NCI-H2171 (cell line): ENCODE measurements at places on chromosomes 3 and 15.

- DNase-seq, result no peak
These were observed 76.1 kb upstream of the THBS1 start for GRCh38 chr15:39504808-39505207.

DNA sequence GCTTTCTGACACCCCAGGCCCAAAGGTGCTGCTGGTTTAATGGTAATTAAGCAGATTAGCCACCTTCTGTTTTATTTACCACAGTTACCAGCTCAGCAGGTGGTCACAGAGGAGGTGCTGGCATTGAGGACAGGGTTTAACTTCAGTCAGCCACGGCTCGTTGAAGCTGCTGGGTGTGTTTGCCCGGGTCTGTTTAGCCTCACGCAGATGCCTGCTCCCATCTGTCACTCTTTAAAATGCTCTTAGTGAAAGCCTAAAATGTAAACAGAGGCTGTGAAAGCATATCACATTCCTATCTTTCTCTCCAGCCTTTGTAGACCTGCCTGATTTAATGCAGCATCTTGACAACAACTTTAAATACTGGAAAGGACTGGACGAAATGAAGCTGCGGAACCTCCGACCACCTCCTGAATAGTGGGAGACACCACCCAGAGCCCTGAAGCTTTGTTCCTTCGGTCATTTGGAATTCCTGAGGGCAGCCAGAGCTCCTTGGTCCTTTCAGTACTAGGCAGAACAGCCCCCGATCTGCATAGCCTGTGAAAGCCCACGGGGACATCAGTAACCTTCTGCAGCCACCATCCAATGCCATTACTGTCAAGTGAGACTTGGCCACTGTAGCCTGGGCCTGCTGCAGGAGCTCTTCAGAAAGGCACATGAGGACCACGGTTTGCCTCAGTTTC lies 156.0 kb downstream of the PDE8A start:
- peak; percentile 96 for DNase-seq

DNA sequence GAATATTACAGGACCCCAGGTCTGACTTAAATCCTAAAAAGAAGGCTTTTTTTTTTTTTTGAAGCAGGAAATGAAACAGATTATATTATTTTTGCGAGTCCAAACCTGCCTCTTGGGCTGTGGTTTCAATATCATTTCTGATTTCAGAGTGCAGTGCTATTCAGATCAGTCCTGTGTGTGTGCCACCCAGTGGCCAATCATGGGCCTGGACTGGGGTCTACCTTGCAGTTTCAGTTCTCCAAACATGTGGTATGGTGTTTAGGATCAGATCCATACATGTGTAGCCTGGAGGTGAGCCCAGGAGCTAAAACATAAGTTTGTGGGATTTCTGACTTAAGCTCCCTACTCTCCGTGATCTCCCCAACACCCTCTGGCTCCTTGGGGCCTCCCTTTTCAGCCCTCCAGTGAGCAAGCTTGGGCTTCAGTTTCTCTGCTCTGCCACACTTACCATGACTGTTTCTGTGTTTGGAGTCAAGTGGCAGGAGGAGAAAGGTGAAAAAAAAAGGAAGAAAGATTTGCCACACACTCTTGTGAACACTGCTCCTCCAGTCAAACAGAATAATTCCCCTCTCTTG lies 12.1 kb upstream of the THSD4 start:
- no peak for DNase-seq

DNA sequence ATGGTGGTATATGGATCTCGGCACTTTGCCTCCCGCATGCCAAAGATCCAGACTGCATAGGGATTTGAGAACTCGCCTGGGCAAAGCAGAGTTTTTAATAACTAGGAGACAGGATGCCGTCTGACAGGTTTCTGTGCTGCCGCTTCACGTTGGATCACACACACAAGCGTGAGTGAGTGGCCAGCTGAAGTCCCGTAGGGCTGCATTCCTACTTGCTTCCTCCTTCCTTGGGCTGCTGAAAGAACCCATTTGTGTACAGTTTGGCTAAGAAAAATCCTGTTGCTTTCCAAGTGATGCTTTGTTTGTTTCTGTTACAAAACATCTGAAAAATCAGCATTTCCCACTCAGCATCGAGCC lies 604.3 kb upstream of the CFAP20DC start:
- no peak for DNase-seq

GRCh38 chr3:127213381-127213918 lies 20.5 kb downstream of the PRR23E start:
- no peak for DNase-seq

- no peak for DNase-seq
These were observed 124.5 kb upstream of the ATP10A start for GRCh38 chr15:25987638-25988037.

DNA sequence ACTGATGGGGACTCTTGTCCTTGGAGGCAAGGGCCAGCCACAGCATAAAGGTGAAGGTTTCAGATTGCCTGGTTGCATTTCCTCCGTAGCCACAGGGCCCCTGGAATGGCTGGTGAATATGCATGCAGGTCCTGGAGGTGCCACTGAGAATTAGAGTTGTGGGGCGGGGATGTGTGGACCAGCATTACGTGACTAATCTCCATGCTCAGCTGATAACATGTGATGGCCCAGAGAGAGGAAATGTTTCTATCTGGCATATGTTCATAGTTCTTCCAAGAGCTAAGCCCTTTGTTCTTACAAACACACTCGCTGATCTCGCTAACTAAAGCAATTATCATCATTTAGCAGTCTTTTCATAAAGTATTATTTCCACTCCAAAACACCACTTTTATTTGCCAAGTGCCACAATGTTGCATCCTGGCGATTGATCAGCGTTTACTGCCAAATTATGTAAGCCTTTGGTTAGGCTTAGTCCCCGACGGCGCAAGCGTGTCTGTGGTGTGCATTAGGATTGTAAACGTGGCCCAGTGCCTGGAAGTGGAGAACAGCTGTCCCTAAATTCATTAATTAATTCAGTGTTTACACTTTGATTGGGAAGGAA lies 55.9 kb downstream of the CGNL1 start:
- no peak for DNase-seq

- no peak for DNase-seq
These were observed 7.1 kb downstream of the CELSR3 start for GRCh38 chr3:48655606-48656005.

GRCh38 chr3:37770336-37770735 lies 91.3 kb upstream of the CTDSPL start:
- DNase-seq, result no peak

DNA sequence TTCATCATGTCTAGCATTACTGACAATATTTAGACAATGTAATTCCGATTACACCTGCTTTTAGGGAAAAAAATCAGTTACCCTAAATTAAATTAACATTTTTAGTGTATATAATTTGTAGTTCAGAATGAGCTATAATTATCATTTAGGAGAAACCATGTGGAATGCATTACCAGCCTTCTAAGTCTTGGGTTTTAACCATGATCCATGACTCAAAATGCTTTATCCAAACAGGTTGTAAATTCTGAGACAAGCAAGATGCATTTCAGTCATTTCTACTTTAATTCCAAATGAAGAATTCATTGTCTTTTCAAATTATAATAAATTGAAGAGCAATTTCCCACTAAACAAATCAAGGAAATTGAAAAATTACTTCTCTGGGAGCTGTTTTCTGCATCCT lies 243.7 kb upstream of the LRIG1 start:
- DNase-seq, result no peak

DNA sequence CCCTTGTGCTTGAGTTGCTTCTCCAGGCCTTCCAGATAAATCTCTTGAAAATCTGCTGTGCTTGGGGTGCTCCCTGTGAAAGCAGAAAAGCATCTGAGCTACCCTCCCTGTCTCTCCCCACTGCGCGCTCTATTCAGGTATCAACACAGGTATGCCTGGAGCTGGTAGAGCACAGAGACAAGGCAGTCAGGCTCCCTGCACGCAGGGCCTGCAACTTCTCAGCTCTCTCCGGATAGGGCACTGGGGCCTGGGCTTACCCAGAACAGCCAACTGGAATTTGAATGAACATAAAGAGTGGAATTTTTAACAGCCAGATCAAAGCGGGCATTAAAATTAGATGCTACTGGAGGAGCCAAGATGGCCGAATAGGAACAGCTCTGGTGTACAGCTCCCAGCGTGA lies 183.6 kb downstream of the XXYLT1 start:
- DNase-seq, result no peak

DNA sequence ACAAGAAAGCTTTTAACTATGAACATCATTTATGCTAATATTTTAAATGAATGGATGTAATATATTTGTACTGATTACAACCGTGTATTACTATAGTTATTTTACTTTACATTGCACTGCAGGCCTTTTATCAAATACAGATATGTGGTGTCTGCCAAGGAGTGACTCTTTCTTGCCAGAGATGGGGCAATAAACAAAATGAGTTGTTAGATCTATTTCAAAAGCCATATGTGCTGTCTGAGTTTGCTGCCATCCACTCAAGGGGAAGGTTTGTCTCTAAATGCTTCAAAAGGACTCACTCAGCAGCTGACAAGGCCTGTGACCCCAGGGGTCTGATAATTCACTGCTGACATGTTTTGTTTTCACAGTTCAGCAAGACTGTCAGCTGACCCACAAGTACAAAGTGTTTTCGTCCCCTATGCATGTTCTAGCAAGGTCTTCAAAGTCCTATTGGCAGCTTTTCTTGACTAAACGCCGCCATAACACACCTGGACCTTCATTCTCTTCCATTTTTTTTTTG lies 41.3 kb upstream of the ZBED2 start:
- DNase-seq, result no peak

DNA sequence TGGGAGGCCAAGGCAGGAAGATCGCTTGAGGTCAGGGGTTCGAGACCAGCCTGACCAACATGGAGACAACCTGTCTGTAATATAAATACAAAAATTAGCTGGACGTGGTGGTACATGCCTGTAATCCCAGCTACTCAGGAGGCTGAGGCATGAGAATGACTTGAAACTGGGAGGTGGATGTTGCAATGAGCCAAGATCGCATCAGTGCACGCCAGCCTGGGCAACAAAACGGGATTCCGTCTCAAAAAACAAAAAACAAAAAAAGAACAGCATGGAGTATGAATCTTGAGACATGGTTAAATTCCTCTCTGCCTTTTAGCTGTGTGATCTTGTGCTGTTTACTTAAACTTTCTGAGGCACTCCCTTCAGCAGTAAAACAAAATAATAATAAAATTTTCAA lies 244.9 kb downstream of the FGF12 start:
- DNase-seq, result no peak

- DNase-seq, result no peak
These were observed 212.6 kb upstream of the ATP10A start for GRCh38 chr15:26075770-26076169.

DNA sequence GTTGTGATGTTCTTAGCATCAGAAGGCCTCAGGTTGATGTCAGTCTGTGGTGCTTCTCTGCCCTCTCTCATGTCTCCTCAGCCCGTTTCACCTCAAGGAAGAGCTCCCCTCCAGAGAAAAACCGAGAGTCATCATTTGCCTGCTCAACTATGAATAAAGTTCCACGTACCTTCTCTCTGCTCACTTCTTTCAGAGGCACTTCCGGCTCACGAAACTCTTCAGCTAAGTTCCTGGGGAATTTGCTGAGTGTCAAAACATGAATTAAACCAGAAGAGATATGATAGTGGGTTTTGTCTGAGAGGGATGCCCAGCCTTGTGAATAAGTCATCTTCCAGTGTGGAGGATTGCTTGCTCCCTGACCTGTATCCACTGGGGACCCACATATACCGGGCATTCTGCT lies 37.7 kb downstream of the CCR4 start:
- no peak for DNase-seq

DNA sequence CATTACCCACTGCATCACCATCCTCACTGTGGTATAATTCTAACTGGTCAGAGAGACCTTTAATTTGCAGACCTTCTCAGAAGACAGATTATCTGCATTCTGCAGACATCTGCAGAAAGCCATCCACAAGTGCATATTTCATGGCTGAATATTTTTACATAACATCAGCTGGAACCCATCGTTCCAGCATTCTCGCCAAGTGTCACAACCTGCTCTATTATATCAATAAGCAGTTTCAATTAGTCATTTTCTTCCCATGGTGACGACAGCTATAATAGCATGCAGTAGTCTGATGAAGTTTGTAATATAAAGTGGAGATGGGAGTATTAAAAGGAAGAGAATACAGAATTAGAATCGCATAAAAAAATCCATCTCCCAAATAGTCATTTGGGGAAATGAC lies 334.7 kb downstream of the FHIT start:
- DNase-seq, result no peak

- DNase-seq, result peak; percentile 16
These were observed 28.5 kb upstream of the CMSS1 start for GRCh38 chr3:99789011-99789721.

- no peak for DNase-seq
These were observed 41.4 kb downstream of the SUMF1 start for GRCh38 chr3:4425707-4426106.

- no peak for DNase-seq
These were observed 11.0 kb downstream of the KAT2B start for GRCh38 chr3:20051123-20051806.

GRCh38 chr3:95177096-95177495 lies 1114.2 kb downstream of the NSUN3 start:
- no peak for DNase-seq

DNA sequence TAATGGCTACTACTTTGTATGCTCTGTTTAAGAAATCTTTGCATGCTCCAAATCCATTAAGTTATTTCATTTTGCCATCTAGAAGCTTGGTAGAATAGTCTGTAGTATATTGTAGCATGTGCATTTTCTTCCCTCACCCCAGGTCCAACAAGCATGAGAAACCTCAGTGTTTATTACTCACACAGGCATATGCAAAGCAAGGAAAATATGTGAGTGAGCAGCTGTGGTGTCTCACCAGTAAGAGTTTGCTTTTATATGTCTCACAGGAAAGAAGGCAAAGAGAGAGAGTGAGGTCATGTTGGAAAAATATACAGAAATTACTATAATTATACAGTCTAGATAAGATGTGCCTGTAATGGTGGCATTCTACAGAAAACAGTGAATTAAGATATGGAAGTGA lies 312.5 kb downstream of the C3orf38 start:
- DNase-seq, result no peak

DNA sequence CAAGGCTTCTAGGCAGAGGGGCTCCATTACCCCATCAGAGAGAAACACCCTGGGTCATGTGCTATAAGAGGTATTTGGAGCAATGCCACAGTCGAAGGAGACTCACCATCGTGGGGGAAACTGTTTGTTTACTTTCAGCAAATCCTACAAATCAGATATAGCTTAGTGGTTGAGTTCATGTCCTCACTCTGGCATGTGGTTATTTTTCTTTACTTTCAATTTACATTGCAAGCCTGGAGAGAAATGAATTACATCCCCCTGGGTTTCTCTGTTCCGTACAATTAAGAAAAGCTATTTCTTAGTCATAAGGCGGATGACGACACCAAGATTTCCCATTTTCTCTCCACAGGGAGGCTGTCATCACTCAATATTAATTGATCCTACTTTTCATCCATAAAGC lies 36.9 kb downstream of the RFTN1 start:
- no peak for DNase-seq

DNA sequence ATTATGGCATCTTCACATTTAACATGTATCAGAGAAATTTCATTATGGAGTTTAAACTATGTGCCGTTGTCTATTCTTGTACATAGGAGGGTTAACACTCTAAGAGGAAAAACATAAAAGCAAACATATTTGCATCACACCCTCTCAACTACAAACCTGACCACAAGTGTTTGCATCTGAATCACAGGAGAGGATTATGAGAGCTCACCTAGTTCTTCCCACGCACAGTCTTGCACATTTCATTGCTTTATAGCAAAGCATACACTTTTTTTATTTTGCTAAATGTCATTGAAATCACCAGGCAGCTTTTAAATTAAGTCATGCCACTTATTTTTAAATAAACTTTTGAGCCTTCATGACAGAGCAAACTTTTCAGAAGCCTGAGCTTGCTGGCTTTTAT lies 12.5 kb downstream of the TRAT1 start:
- no peak for DNase-seq
